ENCODE measurements at places on chromosomes 6 and 20. TPM values are rescaled to one million over a fixed set of nuclear protein-coding genes. Genes with fewer than 3 reads are reported as not detected.
A peak's percentile ranks its signal among the peaks of the same experiment; 100 is the strongest.

DNA sequence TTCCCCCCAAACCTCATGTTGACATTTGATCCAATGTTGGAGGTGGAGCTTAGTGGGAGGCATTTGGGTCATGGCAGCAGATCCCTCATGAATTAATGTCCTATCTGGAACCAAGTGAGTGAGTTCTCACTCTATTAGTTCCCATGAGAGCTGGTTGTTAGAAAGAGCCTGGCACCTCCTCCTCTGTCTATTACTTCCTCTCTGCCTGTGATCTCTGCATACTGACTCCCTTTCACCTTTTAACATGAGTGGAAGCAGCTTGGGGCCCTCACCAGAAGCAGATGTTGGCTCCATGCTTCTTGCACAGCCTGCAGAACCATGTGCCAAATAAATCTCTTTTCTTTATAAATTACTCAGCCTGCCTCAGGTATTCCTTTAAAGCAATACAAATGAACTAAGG lies 127.3 kb upstream of the RALGAPA2 start:
- no peak for DNase-seq

LINC00237 gene
- total RNA-seq = not detected

ARMH2 gene
- not detected for total RNA-seq

UQCC2 gene
- 19.6 TPM for total RNA-seq

GRCh38 chr20:48791014-48791413 lies 36.8 kb downstream of the PREX1 start:
- peak; percentile 23 for DNase-seq

- no peak for DNase-seq
Measured at GRCh38 chr6:83341765-83342164, 89.1 kb downstream of the ME1 start.
